ENCODE measurements at places on chromosomes 7 and 10.

DNA sequence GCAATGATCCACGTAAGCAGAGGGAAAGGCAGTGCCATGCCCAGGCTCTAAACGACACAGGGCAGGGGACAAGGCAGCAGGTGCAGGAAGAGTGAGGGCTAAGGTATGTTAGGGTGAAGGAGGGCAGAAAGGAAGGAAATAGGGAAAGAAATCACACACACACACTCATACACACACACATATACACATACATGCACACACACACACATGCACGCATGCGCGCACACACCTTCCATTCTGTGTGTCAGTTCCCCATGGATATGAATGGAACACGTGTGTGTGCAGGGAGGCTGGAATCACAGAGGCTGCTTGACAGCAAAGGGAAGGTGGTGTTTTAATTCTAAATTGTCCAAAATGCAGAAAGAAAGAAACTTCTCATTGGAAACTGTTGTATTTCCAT, 6.2 kb upstream of the PHYH start:
- no peak for DNase-seq

GRCh38 chr7:114930107-114930661, 8.3 kb downstream of the MDFIC start:
- DNase-seq = no peak

GRCh38 chr7:29412912-29413311, 150.7 kb upstream of the PRR15 start:
- DNase-seq = no peak

DNA sequence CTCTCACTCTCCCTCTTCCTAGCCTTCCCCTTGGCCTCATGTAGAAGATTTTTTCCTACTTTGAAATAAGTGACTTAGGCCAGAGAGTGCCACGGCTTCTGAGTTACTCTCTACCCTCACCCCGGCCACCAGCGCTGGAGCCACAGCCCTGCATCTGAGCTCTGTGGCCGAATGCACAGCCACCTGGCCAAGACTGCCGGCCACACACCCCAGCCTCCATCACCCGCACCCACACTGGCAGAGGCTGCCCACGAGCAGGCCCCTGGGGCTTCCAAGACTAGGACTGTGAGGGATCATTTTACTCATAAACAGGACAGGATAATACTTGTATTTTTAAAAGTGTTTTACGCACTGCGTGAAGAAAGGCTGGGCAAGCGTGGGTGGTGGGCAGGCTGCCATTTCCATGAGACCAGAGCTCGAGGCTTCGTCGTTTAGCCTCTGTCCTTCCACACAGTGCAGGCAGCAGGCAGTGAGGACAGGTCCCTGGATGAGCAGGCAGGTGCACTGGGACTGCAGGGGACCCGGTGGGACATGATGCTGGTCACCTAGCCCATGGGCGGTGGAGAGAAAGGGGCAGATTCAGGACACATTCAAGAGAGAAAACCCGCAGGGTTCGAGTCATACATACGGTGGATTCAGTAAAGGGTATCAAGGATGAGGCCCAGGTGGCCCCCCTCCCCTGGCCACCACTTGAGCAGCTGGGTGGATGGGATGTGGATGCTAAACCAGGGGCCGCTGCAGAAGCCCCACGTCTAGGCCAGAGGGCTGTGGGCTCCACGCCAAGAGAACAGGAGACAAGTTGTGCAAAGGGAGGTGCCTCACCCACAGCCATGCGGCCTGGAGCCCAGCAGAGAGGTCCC, 35.5 kb upstream of the RNF32 start:
- DNase-seq = no peak

DNA sequence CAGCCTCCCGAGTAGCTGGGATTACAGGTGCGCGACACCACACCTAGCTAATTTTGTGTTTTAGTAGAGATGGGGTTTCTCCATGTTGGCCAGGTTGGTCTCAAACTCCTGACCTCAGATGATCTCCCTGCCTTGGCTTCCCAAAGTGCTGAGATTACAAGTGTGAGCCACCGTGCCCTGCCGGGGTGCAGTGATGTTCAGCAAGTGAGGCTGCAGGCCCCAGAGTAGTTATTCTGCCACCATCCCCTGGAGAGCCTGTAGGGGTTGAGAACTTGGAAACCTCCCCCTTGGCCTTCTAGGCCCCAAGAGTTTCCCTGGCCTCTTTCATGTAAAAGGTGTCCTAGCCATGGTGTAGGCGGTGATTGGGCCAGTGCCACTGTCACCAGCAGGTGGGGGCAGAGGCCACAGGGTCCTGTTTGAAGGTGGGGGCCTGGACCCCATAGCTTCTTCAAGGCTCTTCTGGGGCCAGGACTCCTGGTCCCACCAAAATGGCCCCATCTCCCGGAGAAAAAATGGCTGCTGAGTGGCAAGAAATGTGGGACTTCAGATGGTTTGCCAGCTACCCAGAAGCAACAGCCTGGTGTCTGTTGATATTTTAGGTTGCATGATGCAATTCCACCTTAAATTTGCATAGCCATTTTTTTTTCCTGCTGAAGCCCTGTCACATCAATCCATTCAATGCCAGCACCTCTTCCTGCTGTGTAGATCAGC, 25.5 kb upstream of the INMT start:
- DNase-seq = no peak

- no peak for DNase-seq
Observed at GRCh38 chr7:85714043-85714578, 527.3 kb upstream of the SEMA3D start.

GRCh38 chr10:12797471-12798262, 203.8 kb downstream of the CCDC3 start:
- no peak for DNase-seq

GRCh38 chr7:134126596-134126965, 559 bp upstream of the LRGUK start:
- no peak for DNase-seq

DNA sequence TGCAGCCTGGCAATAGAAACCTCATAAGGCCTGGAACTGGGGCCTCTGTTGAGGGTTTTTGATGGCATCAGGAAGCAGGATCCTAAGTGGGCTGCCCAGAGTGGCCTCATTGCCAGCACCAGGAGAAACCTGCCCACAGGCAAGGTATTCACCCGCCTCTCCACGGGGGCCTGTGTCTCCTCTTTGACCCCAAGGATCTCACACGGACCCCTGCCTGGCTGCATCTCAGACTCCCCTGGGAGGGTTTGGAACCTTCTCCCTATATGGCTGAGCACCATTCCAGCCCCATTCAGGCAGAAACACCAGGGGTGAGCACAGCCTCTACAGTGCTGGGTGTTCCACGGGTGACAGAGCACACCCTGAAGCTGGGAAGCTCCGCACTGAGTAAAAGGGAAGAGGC, 14.6 kb upstream of the C10orf71 start:
- no peak for DNase-seq

GRCh38 chr7:123289200-123289599, 89.4 kb upstream of the SLC13A1 start:
- no peak for DNase-seq
